CD4-positive, alpha-beta T cell treated with Interferon alpha-2 for 1 hour (primary cell): ENCODE measurements at places on chromosomes 5 and 9.

- no peak for DNase-seq
These were observed 341.4 kb downstream of the ARHGEF28 start for GRCh38 chr5:73967347-73967746.

- DNase-seq = no peak
These were observed 43.4 kb upstream of the PDE8B start for GRCh38 chr5:77167063-77167462.

- DNase-seq = no peak
These were observed 224.0 kb downstream of the NTRK2 start for GRCh38 chr9:84893419-84894128.

- DNase-seq = no peak
These were observed 10.1 kb downstream of the IGFBPL1 start for GRCh38 chr9:38414040-38414723.

- DNase-seq = no peak
These were observed 86.0 kb downstream of the ANKRD33B start for GRCh38 chr5:10649666-10650380.

DNA sequence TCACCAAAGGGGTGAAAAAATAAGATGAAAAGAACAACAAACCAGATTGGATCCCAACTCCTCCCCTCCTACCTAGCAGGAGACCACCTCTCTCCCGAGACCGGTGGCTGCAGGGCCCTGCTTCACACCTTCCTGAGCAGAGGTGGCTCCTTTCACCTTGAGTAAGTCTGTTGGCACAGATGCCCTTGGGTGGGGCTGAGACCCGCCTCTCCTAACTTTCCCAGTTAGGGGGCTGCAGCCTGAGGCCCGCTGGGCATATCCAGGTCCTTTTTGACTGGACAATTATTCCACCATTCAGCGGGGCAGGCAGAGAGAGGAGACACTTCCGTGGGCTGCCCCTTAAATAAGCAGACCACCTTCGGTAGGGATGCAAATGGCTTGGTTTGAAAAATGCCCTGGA lies 1.3 kb downstream of the SLC25A48 start:
- DNase-seq = no peak
